ENCODE measurements at places on chromosomes 11 and 22.

DNA sequence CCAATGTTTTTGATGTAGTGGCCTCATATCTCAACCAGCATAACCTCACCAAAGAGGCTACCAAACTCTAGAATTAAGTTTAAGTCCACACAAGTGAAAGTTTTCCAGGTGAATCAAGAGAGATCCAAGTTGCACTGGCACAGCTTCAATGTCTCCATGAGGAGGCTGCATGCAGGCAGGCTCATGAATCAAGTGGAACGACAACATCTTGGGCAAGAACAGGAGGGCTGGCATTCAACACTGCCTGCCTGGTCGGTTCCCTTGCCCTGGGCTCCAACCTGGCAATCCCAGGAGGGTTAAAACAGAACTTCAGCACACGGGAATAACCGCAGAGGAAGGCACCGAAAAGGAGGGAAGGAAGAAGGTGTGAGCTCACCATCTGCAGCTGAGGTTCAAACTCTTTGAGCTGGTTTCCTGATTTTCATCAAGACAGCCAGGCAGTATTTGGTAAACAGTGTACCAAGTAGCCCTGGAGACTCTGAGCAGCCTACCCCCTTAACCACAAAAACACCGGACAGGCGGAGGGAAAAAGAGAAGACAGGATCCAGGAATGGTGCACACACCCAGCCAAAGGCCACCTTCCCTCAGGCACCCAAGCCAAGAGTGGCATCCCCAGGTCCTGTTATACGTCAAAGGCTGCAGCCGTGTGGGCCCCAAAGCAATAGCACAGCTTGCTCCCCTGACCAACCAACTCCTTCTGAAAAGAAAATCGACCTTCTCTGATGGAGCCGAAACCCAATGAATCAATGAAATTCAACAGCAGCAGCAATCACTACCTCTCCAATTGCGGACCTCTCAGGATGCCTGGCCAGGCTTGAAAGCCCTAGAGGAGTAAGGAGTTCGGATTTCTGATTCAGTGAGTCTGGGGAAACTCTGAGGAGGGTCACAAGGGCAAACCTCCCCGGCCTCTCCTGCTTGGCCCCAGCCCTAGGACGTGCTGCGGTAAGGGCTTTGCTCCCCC lies 1.3 kb downstream of the PACSIN2 start:
- no peak for DNase-seq

DNA sequence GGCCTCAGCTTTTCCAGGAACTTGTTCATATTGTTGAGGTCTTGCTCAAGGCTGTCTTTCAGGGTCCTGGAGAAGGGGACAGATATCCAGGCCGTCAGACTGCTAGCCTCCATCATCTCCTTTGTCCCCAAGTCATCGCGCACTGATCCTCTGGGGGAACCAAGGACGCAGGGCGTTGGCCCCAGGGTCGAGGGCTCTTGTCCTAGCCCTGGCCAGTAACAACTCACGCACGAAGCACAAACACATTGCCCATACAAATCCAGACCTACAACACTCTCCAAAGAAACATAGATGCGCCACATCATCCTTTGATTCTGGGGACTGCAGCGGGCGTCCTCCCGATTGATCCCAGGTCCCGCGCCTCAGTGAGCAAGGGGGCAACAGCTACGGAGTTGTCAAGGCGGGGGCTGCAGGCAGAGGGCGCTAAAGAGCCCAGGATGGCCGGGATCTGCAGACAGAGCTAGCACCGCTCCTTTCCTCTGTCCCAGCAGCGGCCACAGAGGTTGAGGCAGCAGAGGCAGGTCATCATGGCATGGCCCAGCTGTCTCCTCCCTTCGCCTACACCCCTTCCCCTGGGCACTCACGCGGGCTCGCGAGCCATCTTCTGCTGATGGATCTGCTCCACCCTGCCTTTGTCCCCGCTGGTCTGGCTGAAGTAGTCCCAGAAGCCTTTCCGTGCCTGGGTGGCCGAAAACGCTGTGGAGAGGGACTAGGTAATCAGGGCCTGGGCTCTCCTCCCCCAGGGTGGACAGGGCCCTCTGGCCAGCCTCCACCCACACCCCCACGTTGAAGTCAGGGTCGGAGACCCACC lies 472 bp downstream of the APOA5 start:
- DNase-seq, result peak; percentile 78

DNA sequence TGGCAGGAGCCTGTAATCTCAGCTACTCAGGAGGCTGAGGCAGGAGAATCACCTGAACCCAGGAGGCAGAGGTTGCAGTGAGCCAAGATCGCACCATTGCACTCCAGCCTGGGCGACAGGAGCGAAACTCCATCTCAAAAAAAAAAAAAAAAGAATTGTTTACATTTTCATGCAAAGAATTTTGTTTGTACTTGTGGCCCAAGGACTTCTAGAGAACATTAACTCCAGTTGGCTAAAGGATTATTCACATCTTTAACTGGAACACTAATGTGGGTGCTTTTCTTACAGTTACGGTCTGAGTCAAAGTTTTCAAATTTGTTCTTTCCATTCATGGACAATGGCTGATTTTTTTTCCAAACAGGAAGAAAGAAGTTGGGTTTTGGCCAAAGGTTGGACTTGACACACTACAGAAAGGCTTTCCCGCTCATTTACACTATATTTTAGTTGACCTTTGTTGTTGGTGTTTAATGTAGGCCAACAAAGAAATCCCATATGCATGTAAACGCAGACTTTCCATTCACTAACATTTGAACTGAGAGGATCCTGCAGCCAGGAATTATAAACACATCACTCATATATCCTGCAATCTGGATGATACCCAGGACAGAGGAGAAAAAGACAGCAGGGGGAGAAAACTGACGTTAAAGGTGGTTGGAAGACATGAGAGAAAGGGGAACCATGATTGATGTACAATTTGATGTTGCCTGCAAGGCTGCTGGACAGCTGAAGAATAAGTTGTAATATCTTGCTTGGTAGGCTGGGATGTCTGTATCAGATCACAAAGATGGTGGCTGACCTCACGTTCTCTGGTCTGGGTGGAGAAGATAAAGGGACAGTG lies 13.1 kb downstream of the POU2AF1 start:
- DNase-seq, result no peak

GRCh38 chr11:77112641-77113381 lies 10.2 kb downstream of the OMP start:
- DNase-seq, result no peak

- no peak for DNase-seq
Observed at GRCh38 chr22:43734370-43735150, 77.5 kb downstream of the EFCAB6 start.

DNA sequence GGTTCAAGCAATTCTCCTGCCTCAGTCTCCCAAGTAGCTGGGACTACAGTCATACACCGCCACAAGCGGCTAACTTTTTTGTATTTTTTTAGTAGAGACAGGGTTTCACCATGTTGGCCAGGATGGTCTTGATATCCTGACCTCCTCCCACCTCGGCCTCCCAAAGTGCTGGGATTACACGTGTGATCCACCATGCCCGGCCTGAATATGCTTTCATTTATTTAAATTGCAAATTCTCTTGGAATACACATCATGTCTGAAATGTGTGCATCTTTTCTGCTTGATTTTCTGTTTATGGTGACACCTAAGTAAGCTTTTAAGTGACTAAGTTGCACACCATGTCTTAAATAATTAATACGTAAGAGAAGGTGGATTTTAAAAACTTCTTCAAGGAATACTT lies 31.7 kb downstream of the IZUMO1R start:
- no peak for DNase-seq

DNA sequence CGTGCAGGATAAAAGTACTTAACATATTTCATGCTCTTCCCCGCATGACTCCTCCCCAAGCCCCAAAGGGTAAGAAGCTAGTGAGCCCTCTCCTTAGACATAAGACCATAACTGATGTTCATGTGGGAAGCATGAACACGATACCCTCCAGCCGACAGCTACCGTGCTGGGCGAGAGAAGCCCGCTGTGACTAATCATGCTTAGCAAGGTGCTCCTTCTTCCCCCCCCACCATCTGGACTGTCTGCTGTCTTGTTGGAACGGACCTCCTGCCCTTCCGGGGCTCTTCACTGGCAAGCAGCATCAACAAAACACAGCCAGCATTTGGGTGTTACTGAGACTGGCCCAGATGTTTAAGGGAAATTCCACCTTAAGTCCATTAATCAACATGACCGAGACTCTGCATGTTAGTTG lies 200.6 kb downstream of the DBX1 start:
- no peak for DNase-seq

DNA sequence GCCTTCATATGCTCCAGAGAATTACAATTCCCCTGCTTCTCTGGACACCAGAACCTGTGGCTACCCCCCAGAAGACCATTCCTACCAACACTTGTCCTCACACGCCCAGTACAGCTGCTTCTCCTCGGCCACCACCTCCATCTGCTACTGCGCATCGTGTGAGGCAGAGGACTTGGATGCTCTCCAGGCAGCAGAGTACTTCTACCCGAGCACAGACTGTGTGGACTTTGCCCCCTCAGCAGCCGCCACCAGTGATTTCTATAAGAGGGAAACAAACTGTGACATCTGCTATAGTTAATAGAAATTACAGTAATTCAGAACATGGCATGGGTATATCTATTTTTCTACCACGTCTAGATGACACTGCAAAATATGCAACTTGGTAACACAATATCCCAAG lies 9.8 kb downstream of the POU2AF3 start:
- DNase-seq, result no peak

DNA sequence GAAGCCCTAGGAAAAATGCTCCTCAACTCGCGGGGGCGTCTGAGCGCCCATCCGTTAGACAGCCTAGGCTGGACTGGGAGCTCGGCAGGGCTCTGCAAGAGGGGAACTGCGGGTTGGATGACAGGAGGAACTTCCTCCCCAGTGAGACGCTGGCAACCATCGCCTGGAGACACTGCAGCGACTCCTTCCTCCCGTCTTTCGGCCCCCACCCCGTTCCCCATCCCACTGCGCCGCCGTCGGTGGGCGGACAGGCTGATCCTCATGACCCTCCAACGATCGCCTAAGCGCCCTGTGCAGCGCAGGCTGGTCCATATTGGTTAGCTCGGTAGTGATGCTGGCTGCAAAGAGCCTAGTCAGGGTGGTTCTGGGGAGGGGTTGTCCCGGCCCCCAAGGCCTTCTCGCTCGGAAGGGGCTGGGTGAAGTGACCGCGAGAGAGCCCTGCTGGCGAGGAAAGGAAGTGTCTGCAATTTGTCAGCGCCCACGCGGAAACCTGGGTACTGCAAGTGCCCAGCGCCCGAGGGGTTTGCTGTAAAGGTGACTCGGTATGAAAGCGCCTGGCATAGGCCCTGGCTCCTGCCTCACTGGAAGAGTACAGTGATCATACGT lies 638 bp downstream of the NRGN start:
- peak; percentile 82 for DNase-seq

GRCh38 chr11:77217156-77217555 lies 84.3 kb downstream of the GDPD4 start:
- DNase-seq, result no peak

DNA sequence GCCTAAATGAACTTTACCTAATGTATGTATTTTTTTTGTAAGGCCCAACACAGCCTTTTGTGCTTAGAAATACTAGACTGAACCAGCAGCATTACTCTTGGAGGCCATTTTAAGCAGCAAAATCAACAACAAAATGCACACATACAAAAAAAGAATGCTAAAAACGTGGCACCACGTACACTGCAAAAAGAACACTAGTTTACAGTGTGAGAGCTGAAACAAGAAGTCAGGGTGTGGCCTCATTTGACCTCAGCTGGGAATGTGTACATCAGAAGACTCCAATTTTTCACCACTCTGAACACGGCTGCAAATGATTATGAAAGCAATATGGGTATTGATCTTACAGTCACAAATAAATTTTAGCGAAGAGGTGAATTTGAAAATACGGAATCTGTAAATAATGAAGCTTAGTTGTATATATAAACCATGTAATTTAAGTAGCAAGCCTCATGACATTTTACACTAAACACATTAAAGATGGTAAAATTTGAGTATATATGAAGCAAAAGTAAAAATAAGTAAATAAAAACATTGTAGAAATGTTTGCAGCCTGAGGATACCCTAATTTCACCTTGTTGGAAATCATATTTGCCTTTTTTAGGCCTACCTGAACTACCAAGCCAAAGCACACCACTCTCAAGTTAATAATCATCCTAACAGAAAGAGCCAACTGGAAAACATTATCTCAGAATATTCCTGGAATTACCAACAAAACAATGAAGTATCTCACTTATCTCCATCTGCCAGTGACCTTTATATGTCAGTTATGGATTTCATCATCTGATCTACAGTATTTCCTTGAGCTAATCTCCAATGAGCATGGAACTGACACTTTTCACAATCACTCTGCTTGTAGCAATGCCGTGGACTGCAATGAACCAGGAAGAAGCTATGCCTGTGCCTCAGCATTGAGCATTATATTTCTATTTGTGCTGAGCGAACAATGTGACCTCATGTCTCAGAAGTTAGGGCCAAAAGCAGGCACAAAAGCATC lies 319.5 kb upstream of the FAT3 start:
- no peak for DNase-seq

GRCh38 chr11:114398303-114398920 lies 1.9 kb downstream of the C11orf71 start:
- no peak for DNase-seq

- DNase-seq, result no peak
Observed at GRCh38 chr11:20007386-20007785, 152.9 kb downstream of the DBX1 start.

Measured in Kasumi-1 (cell line).